ENCODE measurements at places on chromosomes 16 and 17.

GRCh38 chr16:54934481-54935265, 4.0 kb downstream of the IRX5 start:
- no peak for DNase-seq

- DNase-seq = no peak
Observed at GRCh38 chr17:75565066-75565465, 22.5 kb upstream of the MYO15B start.

DNA sequence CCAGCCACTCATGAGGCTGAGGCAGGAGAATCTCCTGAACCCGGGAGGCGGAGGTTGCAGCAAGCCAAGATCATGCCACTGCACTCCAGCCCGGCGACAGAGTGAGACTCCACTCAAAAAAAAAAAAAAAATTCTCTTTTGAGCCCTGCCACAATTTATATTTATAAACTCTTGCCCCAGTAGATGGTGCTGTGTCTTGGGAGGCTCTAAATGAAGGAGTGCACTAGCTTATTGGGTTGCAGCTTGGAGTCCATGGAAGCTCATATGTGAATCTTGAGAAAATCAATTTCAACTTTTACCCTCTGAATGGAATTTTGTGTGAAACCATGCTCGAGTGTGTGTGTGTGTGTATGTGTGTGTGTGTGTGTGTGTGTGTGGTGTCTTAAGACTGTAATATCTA, 420.1 kb downstream of the HS3ST4 start:
- DNase-seq = no peak

- no peak for DNase-seq
Observed at GRCh38 chr17:13152501-13152900, 134.7 kb upstream of the ELAC2 start.

DNA sequence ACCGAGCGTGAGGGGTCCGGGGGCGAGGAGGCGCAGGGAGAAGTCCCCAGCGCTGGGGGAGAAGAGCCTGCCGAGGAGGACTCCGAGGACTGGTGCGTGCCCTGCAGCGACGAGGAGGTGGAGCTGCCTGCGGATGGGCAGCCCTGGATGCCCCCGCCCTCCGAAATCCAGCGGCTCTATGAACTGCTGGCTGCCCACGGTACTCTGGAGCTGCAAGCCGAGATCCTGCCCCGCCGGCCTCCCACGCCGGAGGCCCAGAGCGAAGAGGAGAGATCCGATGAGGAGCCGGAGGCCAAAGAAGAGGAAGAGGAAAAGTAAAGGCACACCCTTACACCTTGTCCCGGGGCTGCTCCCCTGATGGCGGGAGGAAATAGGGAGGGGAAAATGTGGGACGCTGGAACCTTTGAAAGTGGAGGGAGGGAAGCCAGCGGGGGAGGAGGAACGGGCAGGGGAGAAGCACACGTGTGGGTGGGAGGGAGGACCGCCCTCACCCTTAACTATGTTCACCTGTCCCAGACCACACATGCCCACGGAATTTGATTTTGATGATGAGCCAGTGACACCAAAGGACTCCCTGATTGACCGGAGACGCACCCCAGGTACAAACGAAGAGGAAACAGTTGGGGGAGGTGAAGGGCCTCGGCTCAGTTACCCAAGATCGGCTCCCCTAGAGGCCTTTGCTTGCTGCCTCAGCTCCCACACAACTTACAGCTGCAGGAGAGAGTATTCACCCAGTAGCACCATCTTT, 916 bp downstream of the PAGR1 start:
- no peak for DNase-seq

DNA sequence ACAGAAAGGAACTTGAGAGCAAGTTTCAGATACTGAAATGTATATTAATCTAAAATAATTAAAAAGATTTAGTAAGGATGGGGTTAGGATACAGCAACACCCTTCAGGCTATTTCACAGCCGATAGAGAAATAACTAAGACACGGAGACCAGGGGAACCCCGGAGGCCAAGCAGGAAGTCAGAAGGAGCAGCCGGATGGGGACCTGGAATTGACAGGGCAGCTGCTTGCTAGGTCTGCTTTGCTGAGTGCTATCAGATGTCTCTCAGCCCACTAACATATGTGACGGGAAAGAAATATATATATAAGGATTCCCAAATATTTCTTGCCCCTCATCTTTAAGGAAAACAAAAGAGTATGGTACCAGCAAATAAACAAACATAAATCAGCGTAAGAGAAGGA, 154.1 kb upstream of the CDH5 start:
- no peak for DNase-seq

- no peak for DNase-seq
Observed at GRCh38 chr16:67228034-67228785, 1.3 kb downstream of the TMEM208 start.

DNA sequence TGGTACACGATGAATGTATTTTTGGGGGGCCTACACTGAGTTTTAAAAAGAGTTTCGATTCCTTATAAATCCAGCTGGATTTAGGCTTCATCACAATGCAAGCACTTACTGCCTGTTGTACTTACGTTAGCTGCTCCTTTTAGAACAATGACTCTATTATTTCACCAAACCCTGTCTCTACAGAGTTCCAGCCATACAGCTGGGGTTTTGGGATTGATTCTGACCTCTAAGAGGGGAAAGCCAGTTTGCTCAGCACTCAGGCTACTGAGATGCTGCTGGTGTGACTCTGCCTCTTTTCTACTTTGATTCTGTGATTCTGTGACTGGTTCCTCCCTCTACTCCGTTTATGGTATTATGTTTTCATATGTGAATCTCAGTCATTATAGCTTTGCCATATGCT, 329.7 kb downstream of the ABCC12 start:
- DNase-seq = no peak

- no peak for DNase-seq
Observed at GRCh38 chr17:72470121-72470705, 349.4 kb downstream of the SOX9 start.

DNA sequence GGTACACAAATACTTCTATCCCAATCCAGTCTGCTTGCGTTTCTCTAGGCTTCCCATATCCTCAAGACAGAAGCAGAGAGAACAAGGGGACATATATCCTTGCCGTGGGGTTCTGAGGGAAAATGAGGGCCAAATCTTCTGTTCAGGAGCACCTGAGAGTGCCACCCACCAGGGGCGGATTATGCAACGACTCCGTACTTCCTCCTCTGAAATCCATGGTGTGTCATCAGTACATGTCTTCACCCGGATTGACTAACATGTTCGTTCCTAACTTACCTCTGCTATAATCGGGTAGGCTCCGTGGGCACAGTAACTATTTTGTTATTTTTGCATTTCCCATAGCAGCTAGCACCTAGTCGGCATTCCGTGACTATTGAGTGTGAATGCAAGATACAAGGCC, 7.8 kb upstream of the ZNF200 start:
- no peak for DNase-seq

- DNase-seq = no peak
Observed at GRCh38 chr16:67269766-67270165, 9.6 kb upstream of the PLEKHG4 start.

- DNase-seq = no peak
Observed at GRCh38 chr16:19885451-19886072, 914 bp upstream of the GPRC5B start.

- no peak for DNase-seq
Observed at GRCh38 chr16:270381-271255, 5.1 kb downstream of the RGS11 start.

DNA sequence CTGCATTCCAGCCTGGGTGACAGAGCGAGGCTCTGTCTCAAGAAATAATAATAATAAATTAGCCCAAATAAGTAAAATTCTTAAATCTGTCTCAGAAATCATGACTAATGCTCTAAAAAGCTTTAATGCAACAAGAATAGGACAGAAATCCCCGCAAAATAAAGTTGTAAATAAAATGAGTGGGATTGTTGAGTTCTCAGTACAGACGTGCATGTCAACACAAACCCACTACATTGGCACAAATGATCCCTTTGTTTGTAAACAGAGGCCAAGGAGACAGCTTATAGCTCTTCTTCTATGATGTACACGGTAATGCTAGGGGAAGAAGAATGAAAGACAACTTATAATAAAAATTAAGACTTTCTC, 6.0 kb downstream of the STAT5B start:
- DNase-seq = no peak

DNA sequence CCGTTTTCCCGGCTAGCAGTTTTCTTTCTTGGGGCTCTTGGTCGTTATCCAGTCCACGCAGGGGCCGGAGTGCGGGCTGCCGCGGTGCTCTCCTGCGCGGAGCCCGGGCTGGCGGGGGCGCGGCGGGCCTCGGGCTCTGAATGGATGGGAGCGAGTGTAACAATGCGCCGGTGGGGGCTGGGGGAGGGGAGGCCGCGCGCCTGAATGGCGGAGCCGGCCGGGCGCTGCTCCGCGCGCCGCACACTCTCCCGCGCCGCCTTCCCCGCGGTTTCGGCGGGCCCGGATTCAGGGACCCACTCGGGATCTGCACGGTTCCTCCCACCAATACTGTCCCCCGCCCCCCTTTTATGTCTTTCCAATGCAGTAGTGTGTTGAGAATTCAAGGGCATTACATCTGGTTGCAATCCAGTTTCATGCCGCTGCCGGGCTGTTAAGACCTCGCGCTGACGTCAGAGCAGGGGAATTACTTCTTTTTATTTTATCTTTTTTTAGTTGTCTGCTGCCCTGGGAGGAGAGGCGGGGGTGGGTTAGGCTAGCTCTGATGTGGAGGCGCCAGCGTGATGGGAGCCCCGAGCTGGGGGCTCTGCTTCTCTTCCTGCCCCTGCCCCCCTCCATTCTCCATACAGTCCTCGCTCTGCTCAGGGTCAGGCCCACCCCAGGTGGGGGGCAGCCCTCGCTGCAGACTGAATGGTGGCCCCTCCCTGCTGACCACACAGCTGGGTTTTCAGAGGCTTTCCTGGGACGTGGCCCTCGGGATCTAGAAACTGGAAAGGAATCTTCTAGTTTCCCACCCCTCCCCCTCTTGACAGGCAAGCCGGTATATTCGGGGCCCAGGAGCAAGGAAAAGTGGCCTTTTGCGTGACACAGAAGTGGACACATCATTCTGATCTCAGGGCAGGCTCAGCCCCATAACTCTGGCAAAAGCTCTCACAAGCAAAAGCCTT, 1.8 kb downstream of the RAI1 start:
- DNase-seq = peak; percentile 41

- DNase-seq = no peak
Observed at GRCh38 chr17:8728971-8729370, 15.7 kb downstream of the CCDC42 start.

- no peak for DNase-seq
Observed at GRCh38 chr16:104355-104754, 26.3 kb downstream of the MPG start.

DNA sequence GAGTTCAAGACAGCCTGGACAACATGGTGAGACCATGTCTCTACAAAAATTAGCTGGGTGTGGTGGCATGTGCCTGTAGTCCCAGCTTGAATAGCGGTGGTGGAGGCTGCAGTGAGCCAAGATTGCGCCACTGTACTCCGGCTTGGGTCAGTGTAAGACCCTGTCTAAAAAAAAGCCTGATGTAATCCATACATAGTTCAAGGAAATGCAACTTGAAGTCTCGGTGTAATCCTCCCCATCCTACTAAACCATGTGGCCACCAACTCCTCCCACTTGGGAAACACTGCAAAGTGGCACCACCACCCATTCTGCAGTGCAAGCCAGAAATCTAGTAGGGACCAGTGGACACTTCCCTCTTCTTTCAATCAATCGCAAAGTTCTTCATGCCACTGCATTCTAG, 5.4 kb upstream of the KPNB1 start:
- no peak for DNase-seq

DNA sequence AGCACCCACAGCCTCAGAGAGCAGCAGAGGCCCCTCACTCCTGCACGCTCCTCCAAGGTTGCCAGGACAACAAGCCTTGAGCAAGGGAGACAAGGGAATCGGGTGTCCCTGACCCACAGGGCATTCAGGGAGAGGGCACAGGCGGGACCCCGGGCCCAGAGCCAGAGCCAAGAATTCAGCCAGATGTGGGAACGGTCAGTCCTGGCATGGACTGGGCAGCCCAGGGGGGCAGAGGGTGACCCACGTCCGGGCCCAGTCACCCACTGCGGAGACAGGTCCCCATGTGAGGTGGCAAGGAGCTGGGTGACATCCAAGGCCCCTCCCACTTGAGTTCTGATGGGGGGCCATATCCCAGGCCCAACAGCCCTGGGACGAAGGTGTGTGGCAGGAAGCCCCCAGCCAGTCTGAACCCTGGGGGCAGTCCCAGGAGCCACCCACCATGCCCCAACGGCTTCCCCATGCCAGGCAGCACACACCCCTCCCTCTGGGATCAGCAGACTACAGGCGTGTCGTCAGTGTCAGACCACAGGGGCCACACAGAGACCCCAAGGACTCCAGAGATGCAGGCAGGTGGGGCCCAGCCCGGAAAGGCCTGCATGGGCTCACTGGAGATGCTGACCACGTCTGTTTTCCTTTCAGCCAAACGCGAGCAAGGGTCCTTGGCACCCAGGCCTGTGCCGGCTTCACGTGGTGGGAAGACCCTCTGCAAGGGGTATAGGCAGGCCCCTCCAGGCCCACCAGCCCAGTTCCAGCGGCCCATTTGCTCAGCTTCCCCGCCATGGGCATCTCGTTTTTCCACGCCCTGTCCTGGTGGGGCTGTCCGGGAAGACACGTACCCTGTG, 23.0 kb downstream of the USP6 start:
- DNase-seq = no peak

DNA sequence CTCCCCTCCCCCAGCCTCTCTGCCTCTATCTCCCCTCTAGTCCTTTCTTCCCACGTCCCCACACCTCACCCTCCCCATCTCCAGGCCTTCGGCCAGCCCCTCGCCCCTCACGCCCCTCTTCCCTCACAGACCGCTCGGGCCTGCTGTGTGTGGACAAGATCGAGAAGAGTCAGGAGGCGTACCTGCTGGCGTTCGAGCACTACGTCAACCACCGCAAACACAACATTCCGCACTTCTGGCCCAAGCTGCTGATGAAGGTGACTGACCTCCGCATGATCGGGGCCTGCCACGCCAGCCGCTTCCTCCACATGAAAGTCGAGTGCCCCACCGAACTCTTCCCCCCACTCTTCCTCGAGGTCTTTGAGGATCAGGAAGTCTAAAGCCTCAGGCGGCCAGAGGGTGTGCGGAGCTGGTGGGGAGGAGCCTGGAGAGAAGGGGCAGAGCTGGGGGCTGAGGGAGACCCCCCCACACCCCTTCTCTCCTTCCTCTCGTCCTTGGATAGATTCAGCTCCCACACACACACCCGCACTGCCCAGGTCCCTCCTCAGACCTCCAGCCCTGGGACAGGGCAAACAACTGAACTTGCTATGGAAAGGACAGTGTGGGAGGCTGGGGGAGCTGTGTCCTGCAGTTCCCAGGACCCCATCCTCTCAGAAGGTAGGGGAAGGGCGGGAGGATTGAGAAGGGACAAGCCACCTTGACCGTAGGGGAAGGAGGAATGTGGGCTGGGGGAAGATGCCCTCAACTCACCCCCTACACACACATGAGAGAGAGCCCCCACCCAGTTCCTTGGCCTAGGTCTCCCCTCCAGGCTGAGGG, 11.1 kb downstream of the NR1D1 start:
- no peak for DNase-seq

Data from hematopoietic multipotent progenitor cell treated with erythropoietin and hydrocortisone succinate and interleukin-3 and kit ligand, for 17 days (in vitro differentiated cells).